Activated CD4-positive, alpha-beta T cell treated with anti-CD3 and anti-CD28 coated beads, Interleukin-2, Interleukin-6, amounts not matched to agents 100 ng/mL and 50 ng/mL, durations not matched to agents 16 hours and 8 hours (primary cell): ENCODE measurements at places on chromosomes 3 and 15.

DNA sequence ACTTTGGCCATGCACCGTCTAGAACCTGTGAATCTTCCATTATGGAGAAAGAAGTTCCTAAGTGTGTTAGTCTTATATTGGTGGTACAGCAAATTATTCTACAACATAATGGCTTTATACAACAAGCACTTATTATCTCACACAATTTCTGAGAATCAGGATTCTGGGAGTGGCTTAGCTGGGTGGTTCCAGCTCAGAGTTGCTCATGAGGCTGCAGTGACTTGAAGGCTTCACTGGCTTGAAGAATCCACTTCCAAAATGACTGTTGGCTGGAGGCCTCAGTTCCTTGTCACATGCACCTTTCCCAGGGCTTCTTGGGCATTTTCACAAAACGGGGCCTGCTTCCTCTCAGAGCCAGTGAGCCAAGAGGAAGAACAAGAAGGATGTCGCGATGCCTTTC is 82.3 kb upstream of the RNF7 start:
- DNase-seq: no peak

- no peak for DNase-seq
These were observed 273.2 kb downstream of the MFSD1 start for GRCh38 chr3:159074756-159075701.

- no peak for DNase-seq
These were observed 6.0 kb downstream of the MECOM start for GRCh38 chr3:169657351-169658124.

DNA sequence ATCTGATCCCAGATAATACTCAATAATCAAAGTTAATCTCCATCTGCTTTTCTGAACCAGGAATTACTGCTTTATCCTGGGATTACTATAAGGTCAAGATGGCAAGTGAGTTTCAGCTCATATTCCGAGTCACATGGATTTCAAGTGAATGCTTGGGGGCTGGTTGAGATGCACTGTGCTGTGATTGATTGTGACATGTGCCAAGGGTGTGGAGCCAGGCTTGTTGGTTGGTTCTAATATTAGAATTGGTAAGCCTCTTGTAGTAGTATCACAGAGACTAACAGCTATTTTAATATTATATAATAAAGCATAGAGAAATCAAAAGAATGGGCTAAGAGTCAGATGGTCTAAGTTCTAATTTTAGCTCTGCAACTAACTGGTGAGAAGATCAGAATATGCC is 74.2 kb upstream of the ICE2 start:
- DNase-seq: no peak

GRCh38 chr3:38268522-38268921 is 2.9 kb downstream of the SLC22A13 start:
- DNase-seq: no peak
